ENCODE measurements at places on chromosomes 16 and 17.

DNA sequence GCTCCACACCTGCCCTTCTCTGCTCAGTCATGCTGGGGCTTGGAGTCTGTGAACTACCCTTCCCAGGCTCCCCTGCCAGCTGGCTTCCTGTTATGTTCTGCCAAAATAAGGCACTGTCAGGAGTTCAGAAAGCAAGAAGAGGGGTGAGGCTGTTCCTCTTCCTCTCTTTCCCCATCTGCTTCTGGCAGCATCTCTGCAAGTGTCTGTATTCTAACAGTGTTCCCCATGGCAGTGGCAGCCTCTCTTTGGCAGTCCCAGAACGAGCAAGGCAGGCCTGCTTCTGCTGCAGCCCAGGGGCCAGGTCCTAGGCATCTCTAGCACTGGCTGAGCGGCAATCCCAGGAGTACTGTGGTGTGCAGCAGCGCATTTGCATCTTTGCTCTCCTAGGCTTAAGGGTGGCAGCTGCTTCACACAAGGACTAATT lies 219.1 kb downstream of the STX8 start:
- DNase-seq = no peak

- DNase-seq = no peak
Observed at GRCh38 chr17:67534941-67535340, 157.9 kb downstream of the PITPNC1 start.

DNA sequence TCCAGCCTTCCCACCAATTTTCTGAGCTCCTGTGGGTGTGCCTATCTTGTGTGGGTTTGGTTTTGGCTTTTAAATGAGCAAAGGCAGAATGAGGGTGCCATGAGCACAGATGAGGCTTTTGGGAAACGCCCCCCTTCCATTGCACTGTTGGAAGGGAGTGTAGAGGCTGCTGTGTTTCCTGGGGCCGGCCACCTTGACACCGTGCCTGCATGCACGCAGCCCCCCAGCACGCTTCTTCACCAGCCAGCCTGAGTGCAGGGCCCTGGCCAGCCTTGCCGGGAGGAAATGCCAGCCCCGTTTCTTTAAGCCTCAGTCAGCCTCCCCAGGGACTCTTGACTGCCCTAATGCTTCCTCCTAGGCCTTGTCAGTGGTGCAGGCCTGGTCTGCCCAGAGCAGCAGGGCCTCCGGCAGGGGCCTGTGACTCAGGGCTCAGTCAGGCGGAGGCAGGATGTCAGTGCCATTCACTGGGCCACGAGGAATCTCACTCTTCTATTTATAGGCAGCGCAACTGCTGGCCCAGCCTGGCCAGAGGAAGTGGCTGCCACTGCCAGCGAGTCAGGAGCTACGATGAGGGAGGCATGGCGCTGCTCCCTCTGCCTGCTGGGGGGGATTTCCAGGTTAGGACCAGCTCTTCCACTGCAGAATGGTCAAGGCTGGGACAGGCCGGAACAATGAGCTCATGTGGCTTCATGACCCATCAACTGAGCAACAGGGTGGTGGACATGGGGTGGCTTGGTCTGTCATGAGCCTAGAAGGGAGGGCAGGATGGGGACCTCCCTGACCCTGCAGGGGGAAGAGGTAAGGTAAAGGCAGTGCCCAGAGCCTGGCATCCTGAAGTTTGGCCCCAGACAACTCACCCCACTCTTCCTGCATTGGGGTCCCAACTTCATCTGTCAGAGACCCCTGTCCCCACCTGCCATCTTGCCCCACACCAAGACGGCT lies 205.2 kb downstream of the RAB11FIP4 start:
- no peak for DNase-seq

DNA sequence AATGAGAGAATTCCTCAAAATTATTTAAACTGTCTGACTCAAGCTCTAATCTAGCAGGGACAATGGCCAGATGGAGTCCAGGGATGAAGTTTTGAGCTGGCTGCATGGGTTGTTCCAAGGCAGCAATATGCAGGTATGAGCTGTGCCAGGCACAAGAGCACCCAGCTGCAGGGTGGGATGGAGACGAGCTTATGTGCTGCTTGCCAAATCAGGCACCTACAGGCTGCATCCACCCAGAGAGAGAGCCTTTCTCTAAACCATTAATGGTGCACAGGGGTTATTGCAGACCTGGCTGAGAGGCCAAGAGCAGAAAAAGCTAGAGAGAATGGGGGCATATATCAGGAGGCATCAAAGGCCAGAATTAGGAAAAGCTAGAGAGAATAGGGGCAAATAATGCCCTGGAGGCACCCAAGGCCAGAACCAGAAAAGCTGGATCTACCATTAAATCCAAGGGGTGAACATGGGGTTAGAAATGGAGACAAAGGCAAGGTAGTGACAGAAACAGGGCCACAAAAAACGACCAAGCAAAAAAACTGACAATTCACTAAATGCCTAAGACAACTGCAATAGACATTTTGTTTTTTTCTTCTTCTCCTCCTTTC lies 11.0 kb downstream of the KRT33A start:
- peak; percentile 47 for DNase-seq

- DNase-seq = peak; percentile 98
Observed at GRCh38 chr16:23206986-23207385, 24.4 kb downstream of the SCNN1G start.

DNA sequence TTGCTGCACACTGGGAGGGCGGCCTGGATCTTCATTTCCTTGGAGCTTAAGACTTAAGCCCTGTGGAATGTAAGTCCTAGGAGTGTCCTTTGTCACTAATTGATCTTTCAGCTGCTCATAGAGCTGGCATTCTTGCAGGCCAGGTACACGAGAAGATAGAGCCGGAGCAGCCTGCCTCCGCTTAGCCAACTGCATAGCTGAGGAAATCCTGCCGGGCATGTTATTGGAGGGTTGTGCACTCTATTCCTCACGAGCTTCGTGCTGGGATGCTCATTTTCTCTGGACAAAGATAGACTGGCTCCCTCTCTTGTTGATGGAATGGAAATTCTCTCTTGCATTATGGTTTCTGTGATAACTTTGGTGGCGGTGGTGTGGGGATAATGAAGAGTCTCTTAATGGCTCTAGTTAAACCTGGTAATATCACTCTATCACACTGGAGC lies 76.9 kb downstream of the RPA1 start:
- peak; percentile 66 for DNase-seq

GRCh38 chr16:80113873-80114574 lies 426.8 kb upstream of the DYNLRB2 start:
- DNase-seq = no peak

- no peak for DNase-seq
Observed at GRCh38 chr17:34797720-34798119, 163.5 kb downstream of the CCT6B start.

DNA sequence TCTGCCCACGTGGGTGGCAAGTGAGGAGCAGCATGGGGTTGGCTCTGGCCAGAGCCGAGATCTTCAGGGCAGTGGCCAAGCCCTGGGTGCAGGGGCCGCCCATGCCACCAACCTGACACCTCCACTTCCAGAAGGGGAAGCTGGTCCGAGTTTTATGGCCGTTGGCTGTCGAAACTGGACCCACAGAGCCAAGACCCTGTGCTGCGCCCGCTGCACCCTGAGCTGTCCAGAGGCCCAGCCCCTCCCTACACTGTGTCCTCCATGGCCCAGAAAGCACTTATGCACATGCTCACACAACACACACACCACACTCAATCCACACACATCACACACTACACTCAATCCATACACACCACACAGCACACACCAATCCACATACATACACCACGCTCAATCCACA lies 33.9 kb upstream of the RPTOR start:
- DNase-seq = no peak

- DNase-seq = no peak
Observed at GRCh38 chr17:73028299-73028755, 64.2 kb downstream of the SLC39A11 start.

DNA sequence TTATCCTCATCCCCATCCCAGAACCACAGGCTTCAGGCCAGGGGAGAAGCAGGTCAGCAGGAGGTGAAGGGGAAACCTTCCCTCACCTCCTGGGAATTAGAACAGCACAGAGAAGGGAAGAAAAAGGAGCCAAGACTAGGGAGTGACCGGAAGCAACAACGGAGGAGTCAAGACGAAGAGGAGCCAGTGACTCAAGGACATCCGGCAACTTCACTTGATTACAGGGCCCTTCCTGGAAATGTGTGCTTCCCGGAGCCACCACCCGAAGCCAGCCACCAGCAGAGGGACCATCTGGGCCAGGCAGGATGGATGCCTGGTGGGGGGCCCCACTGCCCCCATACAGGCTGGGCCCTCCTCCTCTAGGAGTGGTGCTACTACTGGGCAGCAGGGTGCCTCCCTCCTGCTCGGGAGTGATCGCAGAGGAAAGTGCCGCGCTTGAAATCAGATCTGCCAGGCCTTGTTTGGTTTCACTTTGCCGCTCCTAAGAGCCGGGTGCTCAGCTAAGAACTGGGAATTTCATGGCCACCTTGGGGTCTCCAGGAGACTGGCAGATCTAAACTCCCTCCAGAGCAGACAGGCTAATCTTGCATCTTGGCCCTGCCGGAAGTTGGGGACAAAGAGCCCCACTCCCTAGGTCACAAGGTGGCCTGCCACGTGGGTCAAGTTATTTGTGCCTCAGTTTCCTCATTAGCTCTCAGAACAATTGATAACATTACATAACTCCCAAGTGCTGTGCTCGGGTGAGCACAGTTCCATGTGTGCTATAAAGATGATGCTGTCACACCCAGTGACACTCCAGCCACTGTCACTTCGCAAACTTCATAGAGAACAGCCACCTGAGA lies 6.6 kb downstream of the CDC42EP4 start:
- peak; percentile 19 for DNase-seq

DNA sequence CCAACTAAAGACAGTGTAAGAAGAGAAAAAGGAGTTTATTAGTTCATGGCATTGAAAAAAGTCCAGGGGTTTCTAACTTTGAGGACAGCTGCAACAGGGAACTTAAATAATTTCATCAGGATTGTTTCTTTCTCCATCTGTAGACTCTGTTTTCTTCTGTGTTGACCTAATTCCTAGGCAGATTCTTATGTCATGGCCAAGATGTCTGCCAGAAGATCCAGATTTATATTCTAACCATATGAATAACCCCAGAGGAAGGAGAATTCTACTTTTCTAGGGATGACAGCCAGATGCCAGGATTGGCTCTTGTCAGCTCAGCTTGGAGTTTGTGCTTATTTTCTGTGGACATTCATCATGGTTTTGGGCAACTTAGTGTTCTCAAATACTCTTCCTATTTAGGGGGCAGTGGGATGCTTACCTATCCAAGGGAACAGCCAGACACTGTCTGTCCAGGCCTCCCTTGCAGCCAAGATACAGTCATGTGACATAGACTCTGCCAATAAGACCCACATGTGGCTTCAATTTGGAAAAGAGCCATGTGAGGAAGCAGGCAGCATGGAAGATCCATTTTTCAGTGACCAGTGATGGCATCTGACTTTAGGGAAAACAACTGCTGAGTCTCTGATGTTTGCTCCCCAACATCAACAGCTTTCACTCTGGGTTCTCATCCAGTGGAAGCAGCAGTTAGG lies 18.2 kb downstream of the PCTP start:
- DNase-seq = no peak

DNA sequence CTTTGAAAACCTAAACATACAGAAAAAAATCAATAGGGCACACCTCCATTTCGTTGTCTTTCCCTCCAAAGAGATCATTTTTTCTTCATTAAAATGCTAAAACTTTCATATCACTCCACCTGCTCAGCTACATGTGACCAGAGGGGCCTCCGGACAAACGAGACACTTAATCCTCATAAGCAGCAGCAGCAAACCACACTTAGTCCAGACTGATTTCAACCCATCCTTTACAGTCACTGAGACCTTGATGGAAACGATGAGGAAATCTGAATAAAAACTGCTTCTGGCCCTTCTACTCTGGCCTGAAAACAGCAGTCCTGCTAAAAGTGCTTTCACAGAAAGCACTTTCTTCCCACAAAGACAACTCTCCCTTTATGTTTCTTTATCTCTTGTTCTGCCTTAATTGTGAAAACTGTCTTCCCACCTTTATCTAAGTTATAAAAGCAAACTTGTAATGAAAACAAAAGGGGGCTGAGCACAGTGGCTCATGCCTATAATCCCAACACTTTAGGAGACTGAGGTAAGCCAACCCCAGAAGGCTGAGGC lies 4.6 kb downstream of the ANKRD11 start:
- DNase-seq = no peak

DNA sequence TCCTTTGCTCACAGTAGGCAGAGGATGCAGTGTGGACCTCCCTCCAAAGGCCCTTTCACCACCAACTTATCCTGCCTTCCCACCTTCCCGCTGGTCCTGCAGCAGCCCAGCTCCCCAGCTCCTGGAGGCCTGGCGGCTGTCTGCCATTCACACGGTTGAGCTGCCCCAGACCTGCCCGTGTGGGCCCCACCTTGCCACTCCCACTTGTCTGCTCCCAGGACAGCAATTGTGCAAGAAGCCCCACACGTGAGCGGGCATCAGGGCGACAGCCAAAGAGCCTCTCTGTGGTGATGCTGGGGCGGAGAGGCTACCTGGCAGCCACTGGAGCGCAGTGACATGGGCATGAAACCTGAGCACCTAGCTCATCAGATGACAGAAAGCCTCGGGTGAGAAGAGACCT lies 248.6 kb upstream of the MAF start:
- no peak for DNase-seq

DNA sequence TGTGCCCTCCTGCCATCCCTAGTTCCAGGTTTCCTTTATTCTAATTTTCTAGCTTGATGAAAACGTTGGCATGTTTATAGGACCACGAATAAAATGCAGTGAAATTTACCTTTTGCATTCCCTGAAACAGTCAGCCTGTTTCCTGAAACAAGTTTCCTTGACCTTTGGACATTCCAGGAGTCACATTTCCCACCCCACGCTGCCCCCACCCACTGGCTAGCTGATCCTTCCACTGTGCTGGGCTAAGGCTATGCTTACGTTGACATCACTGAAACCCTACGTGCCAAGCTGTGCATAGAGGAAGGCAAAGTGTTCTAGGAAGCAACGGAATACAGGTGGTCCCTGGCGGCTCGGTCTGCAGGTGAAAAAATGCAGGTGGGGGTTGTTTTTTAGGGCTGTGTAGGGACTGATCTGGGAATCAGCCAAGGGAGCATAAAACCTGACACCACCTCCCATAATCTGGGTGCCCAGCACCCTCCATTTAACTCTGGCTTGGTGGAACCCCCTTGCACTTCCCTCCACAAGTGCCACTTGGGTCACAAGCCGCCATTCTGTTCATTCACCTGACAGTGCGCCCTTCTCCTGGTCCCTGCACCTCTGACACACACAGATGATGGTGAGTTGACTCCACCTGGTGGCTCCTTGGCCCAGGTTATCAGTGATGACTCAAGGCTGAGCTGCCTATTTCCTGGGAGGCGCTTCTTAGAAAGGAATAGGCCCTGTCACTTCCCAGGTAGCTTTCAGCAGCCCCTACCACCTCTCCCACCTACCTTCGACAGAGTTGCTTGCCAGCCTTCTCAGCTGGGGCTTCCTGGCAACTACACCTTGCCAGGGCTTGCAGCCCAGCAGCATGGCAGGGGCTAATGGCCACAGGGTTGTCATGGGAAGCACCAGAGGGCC lies 83.7 kb downstream of the N4BP1 start:
- DNase-seq = no peak

All from DMS79 treated with DMSO at 0.1 percent for 48 hours (cell line).